ENCODE measurements at places on chromosomes 5 and 9.

DNA sequence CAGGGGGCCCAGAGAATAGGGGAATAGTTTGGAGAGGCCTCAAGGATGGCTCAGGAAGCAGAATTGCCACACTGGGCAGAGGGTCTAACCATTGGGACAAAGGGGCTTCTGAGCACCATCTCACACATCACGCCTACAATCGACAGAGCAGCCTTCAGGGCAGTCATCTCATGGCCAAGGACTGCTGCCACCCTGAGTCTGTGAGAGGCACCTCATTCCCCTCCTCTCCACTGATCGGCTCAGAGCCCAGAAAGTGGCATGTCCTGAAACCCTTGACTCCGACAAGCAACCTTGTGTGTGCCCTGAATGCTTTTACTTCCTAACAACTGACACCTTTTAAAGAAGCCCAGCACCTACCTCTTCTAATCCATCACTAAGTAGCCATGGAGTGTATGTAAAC lies 128.9 kb upstream of the PTPN3 start:
- no peak for DNase-seq

- no peak for DNase-seq
These were observed 32.8 kb upstream of the SPRY4 start for GRCh38 chr5:142357469-142358090.

DNA sequence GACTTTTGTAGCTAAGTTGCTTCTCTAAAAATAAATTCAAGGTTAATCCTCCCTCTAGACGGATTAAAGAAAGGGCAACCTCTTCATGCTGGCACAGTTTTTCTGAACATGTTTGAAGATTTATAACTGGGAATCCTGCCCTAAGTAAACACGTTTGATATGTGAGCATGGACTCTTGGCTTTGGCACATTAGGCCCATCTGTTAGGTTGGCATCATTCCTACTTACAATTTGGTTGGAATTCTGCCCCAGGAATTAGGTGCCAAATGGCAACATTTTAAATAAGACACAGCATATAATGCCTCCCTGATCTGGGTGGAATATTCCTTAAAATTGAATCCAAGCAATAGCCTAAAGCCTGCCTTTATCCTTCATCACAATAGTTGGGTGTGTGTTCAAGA lies 372.3 kb upstream of the CDH18 start:
- DNase-seq = no peak

DNA sequence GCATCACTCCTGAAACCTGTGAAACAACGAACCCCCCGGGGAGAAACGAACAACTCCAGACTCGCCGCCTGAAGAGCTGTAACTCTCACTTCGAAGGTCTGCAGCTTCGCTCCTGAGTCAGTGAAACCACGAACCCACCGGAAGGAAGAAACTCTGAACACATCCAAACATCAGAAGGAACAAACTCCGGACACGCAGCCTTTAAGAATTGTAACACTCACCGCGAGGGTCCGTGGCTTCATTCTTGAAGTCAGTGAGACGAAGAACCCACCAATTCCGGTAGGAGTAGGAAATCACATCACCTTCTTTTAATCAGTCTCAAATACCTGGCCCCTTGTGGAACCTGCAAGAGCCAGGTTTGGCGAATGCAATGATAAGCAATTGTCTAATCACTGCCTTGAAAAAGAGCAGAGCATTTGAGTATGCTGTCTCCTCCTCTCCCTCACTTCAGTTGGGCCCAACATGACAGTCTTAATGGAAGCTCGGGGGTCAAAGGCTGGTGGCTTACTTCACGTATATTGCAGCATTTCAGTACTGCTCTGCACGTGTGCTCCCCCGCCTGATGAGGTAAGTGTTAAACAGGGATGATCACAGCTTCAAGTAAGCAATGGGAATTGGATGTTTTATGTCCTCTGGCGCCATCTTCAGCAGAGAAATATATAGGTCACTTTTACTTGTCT lies 473 bp downstream of the IRGM start:
- peak; percentile 70 for DNase-seq

DNA sequence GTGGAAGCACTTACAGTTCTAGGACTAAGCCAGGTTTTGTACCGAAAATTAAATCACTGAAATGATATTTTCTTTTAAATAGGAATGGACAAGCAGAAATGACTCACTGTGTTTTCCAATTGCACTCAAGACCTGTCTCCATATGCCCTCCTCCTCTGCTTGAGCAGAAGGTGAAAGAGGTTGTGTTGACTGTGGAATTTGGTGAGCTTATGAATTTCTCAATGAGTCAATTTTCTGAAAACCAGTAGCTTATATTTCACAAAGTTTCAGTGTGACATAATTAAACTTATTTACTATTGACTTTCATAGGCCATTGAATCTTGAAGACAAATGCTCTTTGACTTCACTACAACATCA lies 249.9 kb downstream of the NPR3 start:
- peak; percentile 30 for DNase-seq

DNA sequence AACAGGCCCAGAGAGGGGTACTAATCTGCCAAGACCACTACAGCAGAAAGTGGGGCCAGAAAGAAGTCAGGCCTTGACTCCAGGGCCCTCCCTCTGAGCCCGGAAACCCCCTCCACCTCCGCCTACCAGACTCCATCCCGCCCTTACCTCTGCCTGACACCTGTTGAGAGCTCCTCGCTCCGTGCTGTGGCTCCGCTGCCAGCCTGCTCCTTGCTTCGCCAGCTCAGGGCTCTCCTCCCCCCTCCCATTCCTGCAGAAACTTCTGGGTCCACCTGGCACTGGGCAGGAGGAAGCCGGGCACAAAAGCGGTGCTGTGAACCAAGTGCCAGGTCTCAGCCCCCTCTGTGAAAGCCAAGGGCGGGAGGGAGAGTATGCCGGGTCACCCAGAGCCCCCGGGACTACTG lies 6.4 kb upstream of the ST6GALNAC6 start:
- DNase-seq = no peak

GRCh38 chr9:94150279-94150828 lies 66.1 kb downstream of the PTPDC1 start:
- no peak for DNase-seq

DNA sequence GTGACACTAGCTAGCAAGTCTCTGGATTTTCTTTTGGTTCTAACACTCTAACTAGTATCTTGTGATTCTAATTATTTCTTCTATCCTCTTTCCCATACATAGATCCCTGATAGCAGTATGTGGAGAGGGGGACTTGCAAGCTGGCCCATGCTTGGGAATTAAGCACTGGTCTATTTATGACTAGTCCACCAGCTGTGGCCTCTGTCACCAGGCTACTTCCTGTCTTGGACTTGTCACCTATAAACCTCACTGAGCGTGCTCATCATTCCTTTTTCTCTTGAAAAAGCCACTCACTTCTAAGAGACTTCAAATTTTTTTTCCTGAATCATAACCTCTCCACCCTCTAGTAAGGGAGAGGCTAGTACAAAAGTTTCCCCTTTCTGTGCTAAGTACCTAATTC lies 32.3 kb upstream of the MAMDC2 start:
- no peak for DNase-seq

DNA sequence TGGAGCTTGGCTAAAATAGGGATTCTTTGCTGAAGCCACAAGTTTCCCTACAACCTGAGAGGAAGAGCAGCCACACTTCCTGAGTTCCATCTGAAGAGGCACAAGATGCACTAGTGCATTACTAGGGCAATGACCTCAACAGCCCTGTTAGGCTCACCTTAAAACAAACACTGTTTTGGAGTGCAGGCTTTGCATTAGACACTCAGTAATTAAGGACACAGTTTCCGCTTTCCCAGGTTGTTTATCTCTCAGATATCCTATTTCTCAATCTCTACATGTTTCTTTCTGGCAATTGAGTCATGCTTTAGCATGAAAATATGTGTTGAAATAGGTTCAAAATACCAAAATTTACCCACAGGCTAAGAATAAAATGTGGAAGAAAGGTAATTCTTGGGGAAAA lies 34.2 kb downstream of the EMB start:
- no peak for DNase-seq

DNA sequence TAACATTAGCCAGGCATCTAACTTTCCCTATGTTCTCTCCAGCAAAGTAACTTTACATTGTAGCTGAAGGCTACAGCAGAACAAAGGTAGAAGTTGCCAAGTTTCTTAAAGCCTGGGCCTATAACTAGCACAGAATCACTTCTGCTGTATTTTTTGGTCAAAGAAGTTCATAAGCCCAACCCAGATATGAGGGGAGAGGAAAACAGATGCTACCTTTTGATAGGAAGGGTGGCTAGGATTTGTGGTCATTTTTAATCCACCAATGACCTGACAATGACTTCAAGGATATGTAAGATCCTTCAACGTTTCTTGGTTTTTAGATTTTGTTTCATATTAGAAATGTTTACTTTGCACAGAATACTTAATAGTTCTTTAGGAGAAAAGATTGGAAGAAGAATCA lies 64.2 kb upstream of the RANBP3L start:
- no peak for DNase-seq

- no peak for DNase-seq
These were observed 29.3 kb upstream of the GNA14 start for GRCh38 chr9:77677397-77677796.

- DNase-seq = no peak
These were observed 88.5 kb upstream of the TXNDC8 start for GRCh38 chr9:110426052-110426709.

DNA sequence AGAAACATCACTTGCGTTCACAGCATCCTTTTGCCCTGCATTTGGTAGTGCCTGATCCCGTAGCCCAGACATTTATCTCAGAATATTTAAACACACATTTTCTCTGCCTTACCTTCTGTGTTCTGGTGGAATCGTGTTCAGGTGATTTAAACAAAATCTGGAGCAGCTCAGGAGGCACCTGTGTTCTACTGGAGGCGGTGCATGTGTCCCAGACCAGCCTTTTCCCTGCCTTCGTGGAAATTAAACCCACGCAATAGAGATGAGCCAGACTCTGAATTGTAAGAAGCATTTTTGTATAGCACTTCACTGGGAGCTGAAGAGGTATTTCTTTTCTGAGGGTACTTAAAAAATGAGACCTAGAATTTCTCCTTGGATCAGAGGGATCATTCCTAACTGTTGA lies 212.5 kb downstream of the MAST4 start:
- no peak for DNase-seq

DNA sequence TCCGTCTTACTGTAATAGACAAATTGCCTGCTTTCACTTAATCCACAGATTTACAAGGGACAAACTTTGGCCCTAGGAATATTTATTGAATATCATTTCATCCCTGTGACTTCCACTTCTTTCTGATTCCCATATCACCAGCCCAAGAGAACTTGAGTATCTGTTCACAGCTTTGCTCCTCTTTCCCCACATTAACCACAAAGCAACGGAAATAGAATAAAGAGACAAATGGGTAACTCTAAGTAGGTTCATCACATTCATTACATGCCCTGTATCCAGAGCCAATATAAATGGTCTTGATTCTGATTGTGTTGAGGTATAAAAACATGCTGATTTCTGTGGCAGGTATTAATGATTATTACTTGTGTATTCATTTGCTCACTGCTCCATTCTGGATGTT lies 41.9 kb downstream of the TMEM252 start:
- DNase-seq = no peak

DNA sequence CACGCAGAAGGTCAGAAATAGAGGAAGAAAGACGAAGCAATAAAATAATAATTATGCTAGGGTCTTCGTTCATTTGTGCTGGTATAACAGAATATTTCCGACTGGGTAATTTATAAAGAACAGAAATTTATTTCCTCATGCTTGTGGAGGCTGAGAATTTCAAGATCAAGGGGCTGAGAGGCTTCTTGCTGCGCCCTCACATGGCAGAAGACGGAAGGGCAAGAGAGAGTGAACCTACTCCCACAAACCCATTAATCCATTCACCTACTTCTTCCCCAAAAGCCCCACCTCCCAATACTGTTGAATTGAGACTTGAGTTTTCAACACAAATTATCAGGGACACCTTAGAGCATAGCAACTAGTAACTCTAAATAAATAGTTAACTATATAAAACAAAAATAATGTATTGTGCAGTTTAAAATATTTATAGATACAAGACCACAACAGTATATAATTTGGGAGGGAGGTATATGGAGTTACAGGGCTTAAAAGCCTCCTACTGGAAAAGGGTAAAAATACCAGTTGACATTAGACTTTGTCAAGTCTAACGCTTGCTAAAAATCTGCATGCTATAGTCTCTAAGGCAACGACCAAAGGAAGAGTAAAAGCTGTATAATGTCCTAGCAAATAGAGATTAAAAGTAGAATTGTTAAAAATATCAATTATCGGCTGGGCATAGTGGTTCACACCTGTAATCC lies 40.3 kb upstream of the NAA35 start:
- peak; percentile 3 for DNase-seq

GRCh38 chr5:176889321-176890280 lies 9.5 kb downstream of the HK3 start:
- no peak for DNase-seq

- DNase-seq = no peak
These were observed 10.0 kb downstream of the HOMER1 start for GRCh38 chr5:79503794-79504495.

GRCh38 chr5:108094800-108095199 lies 287.1 kb downstream of the FBXL17 start:
- no peak for DNase-seq

GRCh38 chr9:111904891-111905291 lies 8.3 kb downstream of the UGCG start:
- no peak for DNase-seq

GRCh38 chr5:122358372-122358979 lies 46.4 kb downstream of the SNCAIP start:
- DNase-seq = no peak

DNA sequence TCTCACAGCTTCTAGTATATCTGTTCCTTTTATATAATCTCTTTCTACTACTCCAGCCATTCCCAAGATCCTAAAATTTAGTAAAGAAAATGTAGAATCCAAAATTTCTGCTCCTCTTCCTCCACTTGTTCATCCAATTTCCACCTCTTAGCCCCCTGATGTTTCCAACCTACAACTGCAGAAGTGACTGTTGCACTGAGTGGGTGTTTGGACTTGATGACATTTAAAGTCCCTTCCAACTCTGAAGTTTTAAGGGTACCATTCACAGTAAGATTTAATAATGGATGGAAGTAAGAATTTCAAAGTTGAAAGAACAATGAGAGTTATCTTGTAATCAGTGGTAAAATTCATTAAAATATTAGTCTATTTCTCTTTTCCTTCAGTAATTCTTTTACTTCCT lies 5.5 kb downstream of the DIAPH1 start:
- DNase-seq = no peak
